ENCODE measurements at places on chromosomes 6 and 20.

DNA sequence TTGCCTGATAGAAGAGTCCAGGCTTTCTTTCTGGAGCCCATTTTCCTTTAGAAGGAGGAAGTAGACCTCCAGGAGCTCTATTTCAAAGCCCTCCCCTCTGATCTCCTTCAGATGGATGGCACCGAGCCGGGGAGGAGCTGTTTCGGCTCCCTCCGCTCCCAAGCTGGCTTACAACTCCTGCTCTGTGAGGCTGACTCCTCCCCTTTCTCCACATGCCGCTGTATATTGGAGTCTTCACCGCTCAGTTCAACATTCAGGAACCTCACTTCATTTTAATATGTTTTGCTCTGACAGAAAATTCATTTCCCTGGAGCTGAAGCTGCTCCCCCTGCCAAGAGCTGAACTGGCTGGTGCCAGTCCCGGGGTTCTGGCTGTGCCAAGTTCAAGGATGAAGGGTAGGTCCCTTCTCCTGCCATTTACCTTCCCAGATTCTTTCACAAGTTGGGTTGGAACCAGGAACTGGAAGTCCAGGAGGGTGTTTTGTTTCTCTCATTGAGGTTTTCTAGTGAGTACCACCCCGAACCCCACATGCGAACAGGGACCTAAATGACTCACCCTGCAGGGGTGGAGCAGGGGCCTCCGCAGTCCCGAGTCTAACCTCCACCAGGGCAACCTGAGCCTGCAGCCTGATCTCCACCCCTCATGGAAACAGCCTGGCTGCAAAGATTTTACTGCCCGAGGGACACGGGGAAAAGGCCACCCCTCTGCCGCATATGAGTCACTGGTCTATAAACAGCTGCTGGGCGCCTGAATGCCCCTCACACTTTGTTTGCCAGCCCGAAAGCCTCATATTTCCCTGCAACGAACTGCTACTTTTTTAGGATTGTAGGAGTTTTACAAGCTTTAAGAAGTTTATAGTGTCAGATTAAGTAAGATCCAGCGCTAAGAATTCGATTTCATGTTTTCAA lies 68.6 kb upstream of the FOXA2 start:
- DNase-seq: no peak

- DNase-seq: no peak
Measured at GRCh38 chr20:13659288-13659687, 20.6 kb upstream of the TASP1 start.

DNA sequence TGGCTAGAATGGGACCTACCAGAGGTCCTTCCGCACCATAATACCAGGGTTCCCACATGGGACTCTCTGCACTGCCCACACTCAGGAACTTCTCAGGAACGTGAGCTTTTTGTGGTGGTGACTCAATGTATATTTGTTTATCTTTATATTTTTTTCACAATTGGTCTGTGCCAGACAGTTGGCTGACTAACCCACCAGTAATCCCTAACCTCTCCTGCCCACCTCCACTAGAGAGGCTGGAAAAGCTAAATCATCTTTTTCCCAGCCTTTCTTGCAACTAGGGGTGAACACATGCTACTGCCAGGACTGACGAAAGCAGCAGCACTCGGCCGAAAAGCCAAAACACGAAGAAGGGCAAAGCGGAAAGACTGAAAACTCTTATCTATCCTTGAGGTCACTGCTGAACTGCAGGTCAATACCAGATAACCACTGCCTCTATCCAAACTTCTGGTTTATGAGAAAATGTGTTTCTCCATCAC lies 112.9 kb downstream of the TRERF1 start:
- DNase-seq: no peak

DNA sequence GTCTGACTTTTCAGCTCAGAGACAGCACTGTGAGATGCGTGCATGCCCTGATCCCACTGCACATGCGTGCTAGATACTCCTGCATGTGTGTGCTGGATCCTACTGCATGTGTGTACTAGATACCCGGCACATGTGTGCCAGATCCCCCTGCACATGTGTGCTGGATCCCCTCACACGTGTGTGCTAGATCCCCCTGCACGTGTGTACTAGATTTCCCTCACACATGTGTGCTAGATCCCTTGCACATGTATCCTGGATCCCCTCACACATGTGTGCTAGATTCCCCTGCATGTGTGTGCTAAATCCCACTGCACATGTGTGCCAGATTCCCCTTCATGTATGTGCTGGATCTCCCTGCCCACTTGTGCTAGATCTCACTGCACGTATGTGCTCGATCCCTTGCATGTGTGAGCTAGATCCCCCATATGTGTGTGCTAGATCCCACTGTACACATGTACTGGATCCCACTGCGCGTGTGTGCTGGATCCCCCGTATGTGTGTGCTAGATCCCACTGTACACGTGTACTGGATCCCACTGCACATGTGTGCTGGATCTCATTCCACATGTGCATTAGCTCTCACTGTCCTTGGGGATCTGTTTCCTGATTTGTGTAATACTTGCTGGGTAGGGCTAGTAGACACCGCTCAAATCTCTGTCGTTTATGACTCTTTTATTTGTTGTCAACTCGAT lies 214.6 kb downstream of the SMOC2 start:
- no peak for DNase-seq

- DNase-seq: peak; percentile 23
Measured at GRCh38 chr6:130362128-130362527, 3.7 kb upstream of the TMEM200A start.

DNA sequence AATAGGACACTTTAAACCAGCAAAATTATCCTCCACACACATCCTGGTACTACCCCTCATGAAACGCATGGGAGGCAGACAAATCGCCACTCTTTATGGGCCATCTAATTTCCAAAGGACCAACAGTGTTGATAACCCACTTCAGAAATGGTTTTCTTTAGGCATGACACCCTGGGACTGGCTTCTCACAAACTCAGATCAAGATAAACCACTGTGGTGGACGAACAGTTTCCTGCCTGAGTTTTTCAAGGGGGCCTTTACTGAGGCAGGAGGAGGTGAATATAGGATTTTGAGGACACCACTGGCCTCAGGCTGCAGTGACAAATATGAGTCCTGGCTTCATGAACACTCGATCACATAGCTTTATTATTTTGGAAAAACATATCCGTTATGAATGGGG lies 26.0 kb downstream of the TRAM2 start:
- no peak for DNase-seq

DNA sequence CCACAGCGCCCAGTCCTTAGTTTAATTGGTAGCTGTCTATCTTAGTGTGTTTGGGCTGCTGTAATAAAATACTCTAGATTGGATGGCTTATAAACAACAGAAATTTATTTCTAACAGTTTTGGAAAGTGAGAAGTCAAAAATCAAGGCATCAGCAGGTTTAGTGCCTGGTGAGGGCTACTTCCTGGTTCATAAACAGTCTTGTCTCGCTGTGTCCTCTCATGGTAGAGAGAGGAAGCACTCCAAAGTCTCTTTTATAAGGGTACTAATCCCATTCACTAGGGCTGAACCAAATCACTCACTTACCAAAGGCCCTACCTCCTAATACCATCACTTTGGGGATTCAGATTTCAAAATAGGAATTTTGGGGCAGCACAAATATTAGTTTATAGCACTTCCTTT lies 336.9 kb upstream of the RSPO3 start:
- no peak for DNase-seq

- no peak for DNase-seq
Measured at GRCh38 chr6:44833248-44833647, 445.7 kb downstream of the CDC5L start.

GRCh38 chr6:165204807-165205545 lies 104.4 kb downstream of the C6orf118 start:
- DNase-seq: no peak

DNA sequence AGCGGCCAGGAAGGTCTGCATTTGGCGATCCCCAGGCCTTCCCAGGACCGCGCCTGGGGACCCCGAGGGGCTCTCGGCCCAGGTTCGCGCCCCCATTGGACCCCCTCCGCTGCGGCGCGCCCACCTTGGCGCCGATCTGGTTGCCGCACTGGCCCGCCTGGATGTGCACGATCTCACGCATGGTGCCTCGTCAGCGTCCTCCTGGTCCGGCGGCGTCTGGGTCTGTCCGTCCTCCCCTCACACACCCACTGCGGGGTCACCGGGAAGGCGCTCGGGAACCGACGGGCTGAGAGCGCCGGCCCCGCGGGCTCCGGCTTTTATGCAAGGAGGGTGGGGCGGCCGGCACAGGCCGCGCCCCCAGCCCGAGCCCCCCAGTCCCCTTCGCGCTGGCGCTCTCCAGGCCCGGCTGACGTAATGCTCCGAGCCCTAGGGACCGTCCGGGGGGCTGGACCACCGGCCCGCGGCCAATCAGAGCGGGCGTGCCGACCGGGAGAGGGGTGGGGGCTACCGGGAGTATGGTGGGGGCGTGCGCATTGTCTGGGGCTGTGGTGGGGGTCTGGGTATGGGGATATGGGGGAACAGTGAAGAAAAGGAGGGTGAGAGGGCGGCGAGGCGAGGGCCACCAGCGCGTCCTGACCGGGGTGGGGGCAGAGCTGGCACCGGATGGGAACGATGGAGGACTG lies at the start of gene TUBB2B:
Gene TUBB2B (minus strand): TSS at position 291 of the 683 bp plus-strand sequence. CDS start 110 bp downstream, at position 181.
- DNase-seq: no peak

- DNase-seq: no peak
Measured at GRCh38 chr6:108685970-108686369, 125.3 kb downstream of the FOXO3 start.

GRCh38 chr6:47109281-47109680 lies 67.1 kb upstream of the ADGRF1 start:
- DNase-seq: no peak

GRCh38 chr6:110688661-110689268 lies 126.5 kb downstream of the CDK19 start:
- DNase-seq: no peak

DNA sequence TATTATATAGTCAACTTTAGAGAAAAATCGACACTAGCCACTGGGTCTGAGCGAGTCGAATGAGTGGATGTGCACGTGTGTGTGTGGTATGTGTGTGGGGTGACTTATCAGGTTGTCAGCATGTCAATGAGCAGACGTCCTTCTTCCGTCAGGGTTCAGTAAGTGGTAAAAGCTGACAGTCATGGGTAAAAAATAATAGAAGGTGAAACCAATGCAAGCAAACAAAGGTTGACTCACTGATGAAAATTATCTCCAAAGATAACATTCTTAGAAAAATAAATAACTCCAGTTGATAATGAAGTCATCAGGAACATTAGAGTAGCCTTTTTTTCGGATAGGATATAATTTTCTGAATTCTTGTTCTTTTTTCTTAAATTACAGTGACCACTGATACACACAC lies 243.8 kb upstream of the FOXQ1 start:
- DNase-seq: no peak

DNA sequence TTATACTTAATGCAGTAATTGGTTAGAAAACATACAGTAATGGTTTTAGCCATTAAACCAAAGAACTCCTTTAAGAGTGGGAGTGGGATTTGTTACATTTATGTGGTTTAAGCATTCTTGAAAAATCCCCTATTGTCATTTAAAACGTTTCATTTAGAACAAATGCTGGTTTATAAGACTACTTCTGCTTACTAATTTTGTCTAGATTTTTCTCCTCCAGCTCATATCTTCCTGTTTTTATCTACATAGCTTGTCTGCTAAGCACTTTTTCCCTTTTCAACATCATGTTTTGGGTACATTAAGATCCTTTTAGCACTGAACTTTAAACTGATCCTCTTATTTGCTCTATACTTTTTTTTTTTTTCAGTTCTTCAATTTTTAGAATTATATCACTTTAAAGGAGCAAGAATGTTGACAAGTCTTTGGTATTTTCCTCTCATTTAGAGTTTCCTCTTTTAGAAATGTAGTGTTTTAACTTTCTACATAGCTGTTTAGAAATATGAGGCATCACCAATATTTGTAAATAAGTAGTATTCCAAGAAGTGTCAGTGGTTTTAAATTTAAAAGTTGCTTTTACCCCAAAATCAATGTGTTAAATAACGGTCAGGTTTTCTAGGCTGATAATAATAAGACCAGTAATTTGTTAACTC lies 80.9 kb downstream of the SESN1 start:
- DNase-seq: no peak

DNA sequence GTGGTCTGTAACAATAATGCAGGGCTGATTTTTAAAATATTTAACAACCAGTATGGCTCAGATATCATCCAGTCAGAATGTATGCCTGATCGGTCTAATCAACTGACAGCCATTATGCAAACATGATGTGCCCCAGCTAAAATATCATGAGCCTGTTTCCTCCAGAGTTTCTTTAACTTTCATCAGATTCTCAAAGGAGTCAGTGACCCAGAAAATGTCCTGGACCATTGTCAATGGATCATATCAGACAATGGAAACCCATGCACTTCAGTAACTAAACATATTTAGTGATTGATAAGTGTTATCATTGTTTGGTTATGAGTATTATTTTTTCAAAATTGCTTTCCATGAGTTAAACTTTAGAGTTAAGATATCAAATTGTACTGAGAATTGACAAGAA lies 173.5 kb downstream of the LMBRD1 start:
- DNase-seq: no peak

DNA sequence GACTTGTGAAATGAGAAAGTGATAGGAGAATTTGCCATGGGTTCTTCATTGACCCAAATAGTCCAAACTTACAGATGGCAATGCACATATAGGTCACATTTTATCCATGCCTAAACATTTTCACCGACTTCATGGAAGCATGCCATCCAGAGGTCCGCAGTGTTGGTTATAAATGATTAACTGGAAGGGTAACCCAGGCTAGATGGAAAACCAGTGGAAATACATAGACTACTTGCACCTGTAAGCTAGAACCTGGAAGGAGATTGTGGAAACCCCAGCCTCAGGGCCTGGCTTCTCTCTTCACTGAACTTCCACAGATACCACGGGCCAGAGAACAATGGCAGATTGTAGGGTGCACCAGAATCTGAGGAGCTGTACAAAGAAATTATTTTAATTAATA lies 103.8 kb upstream of the SYNDIG1 start:
- DNase-seq: no peak

- DNase-seq: no peak
Measured at GRCh38 chr20:7940341-7940740, at the start of gene HAO1. TSS of gene HAO1 (minus strand) at chr20:7940458. CDS start at chr20:7940422, 36 bp downstream.

- DNase-seq: no peak
Measured at GRCh38 chr6:43810965-43811732, 41.1 kb downstream of the VEGFA start.

DNA sequence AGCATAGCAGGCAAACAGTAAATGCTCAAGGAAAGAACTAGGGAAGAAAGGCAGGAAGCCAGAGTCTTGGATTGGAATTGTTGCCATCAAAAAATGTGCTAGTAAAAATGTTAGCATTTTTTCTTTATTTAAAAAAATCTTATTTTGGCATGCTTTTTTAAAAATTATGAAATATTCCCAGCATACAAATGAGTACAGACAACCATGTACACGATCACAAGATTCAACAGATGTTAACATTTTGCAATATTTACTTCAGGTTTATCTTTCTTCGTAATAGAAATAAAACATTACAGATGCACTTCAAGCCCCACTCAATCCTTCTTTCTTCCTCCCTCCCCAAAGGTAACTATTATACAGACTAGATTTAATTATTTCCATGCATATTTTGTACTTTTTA lies 27.4 kb upstream of the NOP56 start:
- no peak for DNase-seq

GRCh38 chr6:7578931-7579330 lies 11.1 kb upstream of the SNRNP48 start:
- no peak for DNase-seq

GRCh38 chr20:32010666-32011065 lies 428 bp downstream of the CCM2L start:
- DNase-seq: no peak

GRCh38 chr6:11381801-11382513 lies 149.5 kb upstream of the NEDD9 start:
- peak; percentile 89 for DNase-seq
